ENCODE measurements at places on chromosomes 13 and 19.

DNA sequence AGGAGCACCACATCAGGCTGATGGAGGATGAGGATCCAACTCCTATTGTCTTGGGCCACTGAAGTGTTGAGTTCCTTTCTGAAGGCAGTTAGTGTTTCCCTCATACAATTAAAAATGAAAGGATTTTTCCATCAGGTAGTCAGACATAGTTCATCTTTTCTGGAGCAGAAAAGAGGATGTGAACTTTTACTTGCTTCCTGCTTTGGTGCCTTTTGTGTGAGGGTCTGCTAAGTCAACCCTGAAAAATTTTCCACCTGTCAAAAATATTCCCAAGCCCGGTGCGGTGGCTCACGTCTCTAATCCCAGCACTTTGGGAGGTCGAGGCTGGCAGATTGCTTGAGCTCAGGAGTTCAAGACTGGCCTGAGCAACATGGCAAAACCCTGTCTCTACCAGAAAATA is 43.9 kb downstream of the RGCC start:
- DNase-seq: no peak

DNA sequence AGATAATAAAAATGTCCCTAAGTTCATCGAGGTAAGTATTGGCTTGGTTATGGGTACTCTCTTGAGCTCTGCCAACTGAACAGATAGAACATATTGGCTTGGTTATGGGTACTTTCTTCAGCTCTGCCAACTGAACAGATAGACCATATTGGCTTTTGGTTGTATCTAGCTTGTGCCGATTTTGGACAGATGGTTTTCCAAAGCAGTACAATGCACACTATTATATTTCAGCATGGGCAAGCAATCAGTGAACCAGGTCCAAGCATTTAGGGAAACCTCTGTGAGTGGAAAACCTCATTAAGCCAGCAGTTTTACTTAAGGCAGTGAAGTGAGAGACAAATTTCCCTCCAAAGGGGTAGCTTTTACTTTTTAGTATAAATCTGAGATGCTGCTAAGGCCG is 1440.5 kb upstream of the SPRY2 start:
- DNase-seq: no peak

GRCh38 chr13:107807306-107808073 is 407.8 kb downstream of the LIG4 start:
- no peak for DNase-seq

GRCh38 chr13:48583859-48584311 is 51.0 kb upstream of the RCBTB2 start:
- no peak for DNase-seq

GRCh38 chr19:43305642-43306041 is 36.3 kb upstream of the PSG9 start:
- no peak for DNase-seq

GRCh38 chr13:95540888-95541287 is 11.6 kb upstream of the CLDN10 start:
- no peak for DNase-seq

- DNase-seq: no peak
Observed at GRCh38 chr19:39554701-39555311, 14.8 kb upstream of the EID2 start.

GRCh38 chr19:50558449-50558848 is 9.8 kb downstream of the LRRC4B start:
- no peak for DNase-seq

DNA sequence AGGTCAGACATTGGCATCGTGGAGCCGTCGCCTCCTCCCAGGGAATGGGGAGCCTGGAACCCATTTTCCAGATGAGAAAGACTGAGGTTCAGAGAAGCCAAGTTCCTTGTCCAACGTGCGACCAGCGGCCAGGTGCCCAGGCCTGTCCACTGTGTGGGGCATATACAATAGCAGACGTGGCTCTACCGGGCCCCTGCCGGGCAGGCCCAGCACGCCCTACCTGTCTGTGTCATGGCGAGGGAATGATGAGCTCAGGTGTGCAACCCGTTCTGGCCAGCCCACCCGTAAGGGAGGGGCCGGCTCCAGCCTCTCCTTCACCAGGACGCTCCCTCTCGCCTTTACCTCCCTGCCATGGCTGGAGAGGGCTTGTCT is 837 bp downstream of the GNA15 start:
- no peak for DNase-seq

DNA sequence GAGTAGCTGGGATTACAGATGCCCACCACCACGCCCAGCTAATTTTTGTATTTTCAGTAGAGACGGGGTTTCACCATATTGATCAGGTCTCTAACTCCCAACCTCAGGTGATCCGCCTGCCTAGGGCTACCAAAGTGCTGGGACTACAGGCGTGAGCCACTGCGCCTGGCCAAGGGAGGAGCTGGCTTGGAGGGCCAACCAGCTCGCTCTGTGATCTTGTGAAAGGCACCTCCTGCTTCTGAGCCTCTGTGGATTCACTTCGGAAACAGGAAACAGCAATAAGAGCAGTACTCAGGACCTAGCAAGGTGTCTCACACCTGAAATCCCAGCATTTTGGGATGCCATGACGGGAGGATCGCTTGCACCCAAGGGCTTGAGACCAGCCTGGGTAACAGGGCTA is 2.0 kb upstream of the ELL start:
- no peak for DNase-seq

- no peak for DNase-seq
Observed at GRCh38 chr13:35796623-35797022, 320.1 kb upstream of the MAB21L1 start.

DNA sequence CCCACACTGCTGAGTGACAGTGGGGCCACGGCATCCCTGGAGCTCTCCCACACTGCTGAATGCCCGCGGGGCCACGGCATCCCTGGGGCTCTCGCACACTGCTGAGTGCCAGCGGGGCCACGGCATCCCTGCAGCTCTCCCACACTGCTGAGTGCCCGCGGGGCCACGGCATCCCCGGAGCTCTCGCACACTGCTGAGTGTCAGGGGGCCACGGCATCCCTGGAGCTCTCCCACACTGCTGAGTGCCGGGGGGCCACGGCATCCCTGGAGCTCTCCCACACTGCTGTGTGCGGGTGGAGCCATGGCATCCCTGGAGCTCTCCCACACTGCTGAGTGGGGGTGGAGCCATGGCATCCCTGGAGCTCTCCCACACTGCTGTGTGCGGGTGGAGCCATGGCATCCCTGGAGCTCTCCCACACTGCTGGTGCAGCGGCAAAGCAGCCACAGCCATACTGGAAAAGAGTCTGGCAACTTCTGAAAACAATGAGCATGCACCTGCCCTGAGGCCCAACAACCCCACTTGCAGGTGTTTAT is 8.6 kb downstream of the TUBGCP3 start:
- DNase-seq: no peak

GRCh38 chr13:101654883-101655282 is 202.4 kb downstream of the ITGBL1 start:
- DNase-seq: peak; percentile 34

DNA sequence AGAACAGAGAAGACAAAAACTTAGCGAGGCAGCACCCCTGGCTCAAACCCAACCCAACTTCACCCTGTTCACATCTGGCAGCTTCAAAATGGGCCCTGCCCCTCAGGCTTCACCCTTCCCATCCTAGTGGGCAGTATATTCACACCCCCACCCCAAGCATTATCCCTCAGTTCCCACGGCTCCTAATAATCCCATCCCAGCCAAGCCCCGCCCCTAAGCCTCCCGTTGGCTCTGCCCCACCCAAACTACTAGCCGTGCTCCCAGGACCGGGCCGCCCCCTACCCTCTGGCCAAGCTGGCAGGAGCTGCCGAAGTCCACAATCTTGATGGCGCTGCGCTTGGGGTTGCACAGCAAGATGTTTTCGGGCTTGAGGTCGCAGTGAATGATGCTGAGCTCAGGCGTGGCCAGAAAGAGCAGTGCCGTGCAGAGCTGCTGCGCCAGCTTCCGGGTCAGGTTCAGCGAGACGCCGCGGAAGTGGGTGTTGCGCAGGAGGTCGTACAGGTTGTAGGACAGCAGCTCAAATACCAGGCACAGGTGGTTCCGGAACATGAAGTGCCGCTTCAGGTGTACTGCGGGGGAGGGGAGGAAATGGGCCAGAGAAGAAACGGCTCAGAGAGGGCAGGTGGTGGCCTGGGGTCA is 5.8 kb downstream of the DYRK1B start:
- DNase-seq: no peak

DNA sequence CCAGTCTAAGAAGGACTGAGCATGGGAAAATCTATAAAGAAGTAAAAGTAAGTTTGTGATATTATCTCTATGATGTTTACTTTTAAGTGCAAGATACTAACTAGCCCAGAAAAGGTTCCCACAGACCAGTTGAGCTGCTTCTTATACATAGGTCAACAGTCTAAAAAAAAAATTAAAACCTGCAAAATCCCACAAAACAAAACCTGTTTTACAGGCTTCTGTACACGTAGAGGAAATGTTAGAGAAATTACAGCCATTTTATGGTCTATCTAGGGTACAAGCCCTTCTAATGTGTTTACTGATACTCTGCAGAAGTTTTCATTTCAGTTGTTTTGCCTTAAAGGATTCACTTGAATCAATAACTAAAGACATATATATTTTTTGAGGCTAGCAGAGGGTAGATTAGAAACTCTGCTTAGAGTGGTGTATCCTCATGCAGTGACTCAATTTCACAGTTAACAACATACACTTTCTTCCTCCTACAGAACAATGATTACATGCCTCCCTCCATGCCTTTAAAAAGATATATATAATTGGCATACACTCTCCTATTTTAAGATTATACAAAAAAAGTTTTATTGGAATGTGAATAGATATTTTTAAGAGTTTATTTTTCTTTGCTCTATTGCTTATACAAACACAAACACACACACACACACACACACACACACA is 43.9 kb downstream of the CAB39L start:
- DNase-seq: no peak

DNA sequence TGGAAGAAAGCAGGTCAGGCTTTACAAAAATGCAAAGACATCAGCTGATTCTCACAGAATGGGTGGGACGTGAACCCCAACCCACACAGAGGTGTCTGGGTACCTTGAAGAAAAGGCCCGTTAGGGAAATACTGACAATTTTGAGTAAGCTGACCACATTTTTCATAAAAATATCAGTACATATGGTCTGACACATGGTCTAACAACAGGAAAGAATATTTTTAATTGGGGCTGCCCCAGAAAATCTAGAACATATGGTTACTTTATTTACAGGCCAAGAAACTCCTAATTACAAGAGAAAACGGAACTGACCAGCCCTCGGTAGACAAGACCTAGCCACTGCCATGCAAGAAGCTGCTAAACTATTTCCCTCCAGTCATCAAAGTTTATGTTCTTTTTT is 48.7 kb upstream of the ITM2B start:
- no peak for DNase-seq

DNA sequence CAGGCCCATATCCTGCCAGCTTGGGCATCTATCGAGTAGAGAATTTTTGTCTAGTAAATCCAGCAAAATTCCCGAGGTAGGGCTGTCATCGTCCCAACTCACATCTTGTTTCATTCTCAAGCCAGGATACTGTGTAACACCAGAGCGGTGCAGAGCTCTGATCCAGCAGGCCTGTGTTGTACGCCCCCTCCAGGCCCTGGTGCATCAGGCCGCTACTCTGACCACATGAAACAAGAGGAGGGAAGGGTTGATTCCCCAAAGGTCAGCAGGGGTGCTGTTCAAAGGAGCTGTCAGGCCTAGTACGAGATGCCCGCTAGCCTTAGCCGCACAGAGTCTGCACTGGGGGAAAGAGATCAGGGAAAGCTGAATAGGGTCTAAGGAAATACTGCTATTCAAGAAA is 276.0 kb downstream of the SLC7A1 start:
- DNase-seq: no peak

DNA sequence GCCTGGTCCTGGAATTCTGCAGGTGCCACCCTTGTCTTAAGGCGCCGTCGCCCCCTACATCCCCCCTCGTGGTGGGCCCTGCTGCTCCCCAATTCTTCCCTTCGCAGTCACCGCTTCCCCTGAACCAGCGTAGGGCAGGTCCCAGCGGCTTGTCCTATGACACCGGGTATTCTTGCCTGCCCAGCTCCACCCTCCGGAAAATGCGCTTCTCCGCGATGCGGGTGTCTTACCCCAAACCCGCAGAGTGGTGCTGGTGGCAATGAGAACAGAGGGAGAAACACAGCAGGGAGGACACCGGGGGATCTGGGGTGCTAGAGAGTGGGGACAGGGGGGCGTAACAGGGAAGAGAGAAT is 9.0 kb downstream of the ZNF808 start:
- DNase-seq: peak; percentile 38

All from foreskin fibroblast (primary cell).